ENCODE measurements at places on chromosomes 3 and 15.

DNA sequence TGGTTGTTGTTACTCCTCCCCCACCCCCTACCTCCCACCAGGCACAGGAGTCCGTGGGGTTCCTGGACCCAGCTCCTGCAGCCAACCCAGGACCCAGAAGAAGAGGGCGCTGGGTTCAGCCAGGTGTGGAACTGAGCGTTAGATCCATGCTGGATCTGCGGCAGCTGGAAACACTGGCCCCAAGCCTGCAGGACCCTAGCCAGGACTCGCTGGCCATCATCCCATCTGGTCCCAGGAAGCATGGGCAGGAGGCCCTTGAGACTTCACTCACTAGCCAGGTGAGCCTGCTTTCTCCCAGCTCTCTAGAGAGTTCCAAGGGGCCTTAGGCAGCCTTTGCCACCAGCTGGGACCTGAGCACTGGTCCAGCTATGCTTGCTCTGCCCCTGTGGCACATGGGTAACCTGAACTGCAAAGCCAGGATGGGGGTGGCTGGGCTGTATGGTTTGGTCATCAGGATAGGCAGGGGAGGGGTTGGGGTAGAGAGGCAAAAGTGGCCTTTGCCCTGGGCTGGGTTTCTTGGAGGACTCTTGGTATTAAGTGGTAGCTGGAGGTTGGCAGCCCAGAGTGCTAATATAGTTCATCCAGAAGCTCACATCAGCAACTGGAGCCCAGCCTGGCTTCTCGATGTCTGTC is 7.0 kb upstream of the JMJD7 start:
- DNase-seq, result no peak

DNA sequence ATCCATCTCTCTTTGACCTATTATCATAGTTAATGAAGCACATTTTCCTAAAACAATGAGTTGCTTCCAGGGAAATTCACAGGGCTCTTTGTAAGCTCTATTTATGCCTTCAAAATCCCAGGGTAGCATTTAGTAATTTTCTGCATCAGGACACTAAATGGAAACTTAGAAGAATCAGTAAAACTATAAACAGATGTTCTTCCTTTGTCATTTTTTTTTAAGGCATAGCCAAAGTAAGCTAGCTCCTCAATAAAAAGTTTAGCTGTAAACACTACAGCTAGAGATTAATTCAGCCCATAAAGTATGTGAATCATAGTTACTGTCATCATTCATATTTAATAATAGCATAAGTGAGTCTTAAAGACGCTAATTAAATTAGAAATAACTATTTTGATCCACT is 79.3 kb downstream of the RPL22L1 start:
- no peak for DNase-seq

- DNase-seq, result no peak
Measured at GRCh38 chr15:51313074-51313393, 25.4 kb downstream of the CYP19A1 start.

- no peak for DNase-seq
Measured at GRCh38 chr3:55322638-55323037, 164.5 kb downstream of the WNT5A start.

DNA sequence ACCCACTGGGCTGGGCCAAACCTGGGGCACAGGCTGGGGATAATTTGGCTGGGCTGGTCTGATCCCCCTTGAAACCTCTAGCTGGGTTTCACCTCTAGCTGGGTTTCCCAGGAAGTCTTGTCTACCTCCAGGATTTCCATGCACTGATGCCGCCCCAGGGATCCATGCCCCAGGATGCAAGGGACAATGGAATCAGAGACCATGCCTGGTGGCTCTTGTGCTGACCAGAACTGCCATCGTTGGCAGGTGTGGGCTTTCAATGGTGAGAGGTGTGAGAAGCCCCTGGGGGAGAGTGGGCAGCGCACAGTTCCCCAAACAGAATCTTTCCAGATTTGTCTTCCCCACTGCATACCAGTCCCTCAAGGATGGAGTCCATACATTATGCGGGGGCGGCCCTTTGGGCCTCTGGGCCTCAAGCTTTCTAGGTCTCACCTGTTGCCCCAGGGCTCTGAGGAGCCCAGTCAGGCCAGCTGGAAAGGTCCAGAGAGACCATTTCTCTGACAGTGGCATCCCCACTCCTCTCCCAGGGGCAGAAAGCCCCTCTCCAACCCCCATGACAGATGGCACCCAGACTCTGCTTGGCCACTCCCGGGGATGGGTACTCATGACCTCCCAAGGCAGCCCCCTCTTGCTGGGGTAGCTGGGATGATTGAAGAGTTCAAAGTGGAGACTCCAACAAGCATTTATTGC is 35.4 kb downstream of the EPHB3 start:
- no peak for DNase-seq

GRCh38 chr15:84009616-84010015 is 226.0 kb upstream of the GOLGA6L4 start:
- DNase-seq, result no peak

- DNase-seq, result no peak
Measured at GRCh38 chr15:81014446-81015093, 13.8 kb downstream of the TLNRD1 start.

GRCh38 chr3:17175187-17175807 is 290.5 kb downstream of the PLCL2 start:
- no peak for DNase-seq

DNA sequence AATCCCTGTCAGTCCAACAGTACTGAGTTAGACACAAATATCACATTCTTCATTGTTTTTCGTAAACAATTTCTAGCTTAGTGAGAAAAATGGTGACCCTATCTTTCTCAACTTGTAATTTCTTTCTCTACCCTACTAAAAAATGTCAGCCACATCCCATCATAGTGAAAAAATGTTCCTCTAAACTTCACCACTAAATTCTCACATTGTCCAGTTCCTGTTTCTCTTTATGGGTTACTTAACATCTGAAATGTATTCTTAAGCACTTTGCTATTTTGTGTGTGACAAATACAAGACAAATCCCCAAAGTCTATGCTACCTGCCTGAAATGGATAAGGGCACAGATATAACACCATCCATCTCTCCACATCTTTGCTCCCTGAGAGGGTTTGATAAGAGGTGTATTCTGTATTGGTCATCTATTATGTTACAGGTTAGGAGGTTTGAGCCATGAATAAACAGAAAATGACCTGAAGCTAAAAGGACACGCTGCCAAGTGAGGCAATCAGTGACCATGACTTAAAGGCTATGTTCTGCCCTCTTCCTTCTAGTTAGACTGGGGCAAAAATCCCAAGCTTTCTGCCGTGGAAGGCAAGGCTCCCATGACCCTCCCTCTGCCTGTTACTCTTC is 118.2 kb downstream of the GADL1 start:
- DNase-seq, result no peak

GRCh38 chr15:47820057-47820746 is 102.9 kb downstream of the SEMA6D start:
- DNase-seq, result no peak

GRCh38 chr3:187920030-187920429 is 174.8 kb upstream of the BCL6 start:
- no peak for DNase-seq

DNA sequence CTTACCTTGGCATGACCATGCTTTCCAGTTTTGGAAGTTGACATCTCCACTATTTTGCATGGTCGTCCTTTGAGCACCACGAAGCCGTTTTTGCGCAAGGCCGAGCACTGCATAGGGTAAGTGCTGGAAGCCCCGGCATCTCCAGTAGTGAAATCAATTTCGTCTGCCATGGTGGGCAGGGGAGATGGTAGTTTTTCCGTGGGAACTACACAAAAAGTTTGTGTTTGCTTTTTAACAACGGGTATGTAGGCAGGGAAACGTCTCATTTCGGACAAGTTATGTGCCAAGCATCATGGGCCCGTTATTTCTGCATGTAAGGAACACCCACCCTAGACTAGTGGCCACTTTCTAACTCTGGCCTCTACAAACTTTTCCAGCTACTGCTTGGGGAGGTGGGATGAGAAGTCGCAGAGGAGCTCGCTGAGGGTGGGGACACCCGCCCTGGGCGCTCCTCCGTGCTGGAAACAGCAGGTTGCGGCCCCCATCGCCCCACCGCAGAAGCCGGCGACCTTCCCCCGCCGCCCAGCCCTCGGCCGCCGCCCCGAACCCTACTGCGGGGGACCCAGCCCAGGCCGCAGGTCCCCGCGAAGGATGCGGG is 701 bp downstream of the EIF5A2 start:
- peak; percentile 24 for DNase-seq

GRCh38 chr3:45551214-45552010 is 43.1 kb upstream of the LIMD1 start:
- DNase-seq, result no peak

DNA sequence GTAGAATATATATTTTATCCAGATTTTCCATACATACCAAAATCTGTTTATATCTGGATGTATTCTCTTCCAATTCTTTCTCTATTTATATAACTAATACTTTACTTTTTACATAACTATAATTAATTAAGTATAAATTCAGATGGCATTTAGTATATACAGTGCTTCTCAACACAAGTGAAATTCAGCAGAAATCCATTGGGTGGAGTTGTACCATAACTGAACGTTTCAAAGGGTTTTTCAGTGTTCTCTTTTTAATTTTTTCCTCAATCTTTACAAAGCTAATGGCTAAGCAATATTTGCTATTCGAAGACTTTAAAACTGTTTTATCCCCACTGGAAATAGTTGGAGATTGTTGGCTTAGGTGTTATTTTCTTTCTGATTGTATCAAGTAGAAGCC is 13.9 kb upstream of the ZBBX start:
- DNase-seq, result no peak

GRCh38 chr15:51079226-51079625 is 15.5 kb downstream of the TNFAIP8L3 start:
- DNase-seq, result no peak

GRCh38 chr3:189490749-189491148 is 140.4 kb upstream of the TP63 start:
- no peak for DNase-seq

DNA sequence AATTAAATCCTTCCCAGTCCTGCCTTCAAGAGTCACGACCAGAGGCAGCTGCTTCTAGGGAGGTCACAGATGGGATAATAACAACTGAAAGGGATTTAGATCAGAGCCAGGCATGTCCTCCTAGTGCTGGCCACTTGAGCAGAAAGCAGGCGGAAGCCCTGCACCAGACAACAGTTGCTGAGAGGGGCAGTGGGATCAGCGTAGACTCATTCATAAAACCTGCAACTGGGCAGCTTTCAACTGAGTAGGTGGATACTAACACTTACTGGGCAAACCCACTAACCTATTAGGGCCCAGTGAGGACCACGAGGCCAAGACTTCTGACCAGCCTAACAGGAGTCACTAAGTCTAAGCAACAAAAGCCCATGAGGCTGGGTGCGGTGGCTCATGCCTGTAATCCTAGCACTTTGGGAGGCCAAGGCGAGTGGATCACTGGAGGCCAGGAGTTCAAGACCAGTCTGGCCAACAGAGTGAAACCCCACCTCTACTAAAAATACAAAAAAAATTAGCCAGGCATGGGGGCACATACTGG is 67.0 kb downstream of the DAPK2 start:
- DNase-seq, result no peak

DNA sequence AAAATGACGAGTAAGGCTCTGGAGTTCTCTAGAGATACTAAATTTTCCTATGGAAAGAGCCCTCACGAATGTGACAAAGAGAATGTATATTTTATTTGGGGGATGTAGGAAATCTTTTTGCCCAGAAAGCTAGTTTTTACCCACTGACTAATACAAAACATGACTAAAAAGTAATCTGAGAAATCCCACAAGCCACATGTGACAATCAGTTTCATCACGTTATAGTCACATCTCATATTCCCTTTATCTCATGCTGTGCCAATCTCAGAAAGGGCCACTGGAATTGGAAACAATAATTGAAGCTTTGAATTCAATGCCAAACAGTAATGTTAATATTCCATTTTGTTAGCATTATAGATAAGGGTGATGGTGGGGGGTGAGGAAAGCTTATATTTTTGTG is 509.0 kb upstream of the GOLIM4 start:
- DNase-seq, result no peak

DNA sequence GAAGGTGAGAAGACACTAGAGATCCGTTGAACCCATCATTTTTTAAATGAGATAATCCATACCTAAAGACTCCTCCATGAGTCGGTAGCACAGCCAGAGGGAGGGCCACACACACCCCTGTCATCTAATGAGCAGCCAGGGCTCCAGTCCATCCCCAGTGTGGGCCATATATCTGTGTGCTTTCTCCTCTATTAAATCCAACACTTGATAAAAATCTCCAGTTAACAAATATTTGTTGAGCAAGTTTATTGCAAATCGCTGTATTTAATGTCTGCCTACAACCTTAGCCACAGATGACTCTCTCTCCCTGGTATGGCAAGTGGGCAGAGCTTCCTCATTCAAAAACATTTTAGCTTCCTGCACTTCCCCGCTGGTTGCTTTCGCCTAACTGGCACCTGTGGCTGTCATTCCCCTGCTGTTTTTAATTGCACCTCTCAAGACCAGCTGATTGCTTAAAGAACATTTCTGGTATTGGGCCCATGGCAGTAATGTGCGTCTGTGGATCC is 82.8 kb downstream of the SMAD3 start:
- DNase-seq, result no peak

- DNase-seq, result no peak
Measured at GRCh38 chr15:100095541-100096247, 246.1 kb downstream of the ADAMTS17 start.
